Fibroblast of villous mesenchyme (primary cell): ENCODE measurements at places on chromosomes 4 and X. TPM values are rescaled to one million over a fixed set of nuclear protein-coding genes. Genes with fewer than 3 reads are reported as not detected.

CD38 gene
- total RNA-seq, result under 0.01 TPM in 2 replicates

CYLC1 gene
- not detected in 2 replicates for total RNA-seq

DDX53 gene
- under 0.01 TPM in 1 of 2 replicates, not detected in the other for total RNA-seq

PNCK gene
- total RNA-seq, result under 0.01 and 0.32 TPM in 2 replicates

SMAD1 gene
- total RNA-seq, result 33.2 and 33.8 TPM in 2 replicates

TBC1D8B gene
- total RNA-seq, result 9.0 and 13.8 TPM in 2 replicates

MTM1 gene
- total RNA-seq, result 8.4 and 13.4 TPM in 2 replicates

SERPINA7 gene
- total RNA-seq, result not detected in 2 replicates

NAAA gene
- total RNA-seq, result 23.5 and 54.8 TPM in 2 replicates

RASL11B gene
- 0.43 and 1.3 TPM in 2 replicates for total RNA-seq

SULT1B1 gene
- under 0.01 TPM in 2 replicates for total RNA-seq

PCYT1B gene
- 0.64 and 0.86 TPM in 2 replicates for total RNA-seq
